HepG2 (cell line): ENCODE measurements at places on chromosomes 7 and 10.

GRCh38 chr10:51699145-51699474 is 285 bp downstream of the CSTF2T start:
- peak overlapping the region; percentile 71 for H3K4me3 ChIP-seq
- DNase-seq = no peak
- H3K27me3 ChIP-seq = no peaks in the 10 kb centered on the region; the same call in 2 of the 3 replicates
- no peaks in the 10 kb centered on the region for H3K36me3 ChIP-seq
- H3K27ac ChIP-seq = peak overlapping the region; percentile 84

DNA sequence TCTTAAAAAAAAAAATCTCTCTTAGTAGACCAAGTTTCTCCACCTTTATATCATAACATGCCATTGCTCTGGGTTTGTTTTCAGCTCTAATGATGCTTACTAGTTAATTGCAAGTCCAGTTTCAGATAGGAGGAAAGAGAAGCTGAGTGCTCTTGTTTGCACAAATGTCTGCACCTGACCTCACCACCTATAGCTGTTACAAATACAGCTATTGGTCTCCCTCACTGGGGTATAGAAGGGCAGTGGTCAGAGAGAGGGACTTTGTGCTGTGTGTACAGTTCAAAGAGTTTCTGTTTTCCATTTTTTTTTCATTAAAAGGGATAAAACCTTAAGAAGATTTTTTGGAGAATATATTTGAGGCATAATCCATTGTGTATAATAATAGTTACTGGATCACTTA is 52.7 kb downstream of the TAS2R16 start:
- H3K36me3 ChIP-seq = no peaks in the 10 kb centered on the region
- DNase-seq = peak; percentile 16
- H3K4me1 ChIP-seq = 0 out of 2 replicates have a peak, but pooled peaks cover 8% of the 10 kb centered on the region
- H3K27ac ChIP-seq = no peak overlapping the region
- no peak overlapping the region for H3K4me3 ChIP-seq

DNA sequence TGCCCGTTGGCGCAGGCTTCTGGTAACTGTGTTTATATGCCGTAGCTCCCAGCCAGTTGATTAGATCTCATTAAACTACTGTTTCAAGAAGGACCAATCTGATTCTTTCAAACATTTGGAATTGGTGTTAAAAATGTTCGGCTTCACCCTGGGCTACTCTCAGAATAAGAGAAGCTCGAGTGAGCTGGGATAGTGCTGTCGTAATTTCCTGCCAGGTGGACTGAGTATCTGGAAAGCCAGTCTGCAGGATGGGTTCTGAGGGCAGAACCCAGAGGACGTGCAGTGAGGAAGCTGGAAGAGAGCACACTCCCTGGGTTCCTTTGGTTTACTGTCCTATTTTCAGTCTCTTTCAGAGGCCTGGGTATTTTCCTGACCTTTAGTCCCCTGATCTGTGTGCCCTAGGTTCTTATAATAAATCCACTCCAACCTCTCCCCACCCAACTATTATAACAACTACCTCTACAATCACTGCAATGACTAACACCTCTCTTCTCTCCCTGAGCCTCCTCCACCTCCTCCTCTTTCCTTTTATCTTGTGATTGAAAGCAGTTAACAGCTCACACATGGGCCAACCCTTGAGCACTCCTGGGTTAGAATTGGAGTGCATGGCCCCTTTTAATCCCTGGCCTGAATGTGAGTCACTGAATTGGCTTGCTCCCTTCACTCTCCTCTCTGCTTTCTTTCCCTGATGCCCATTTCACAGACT is 63.0 kb downstream of the AOAH start:
- no peak for DNase-seq
- no peaks in the 10 kb centered on the region for H3K27me3 ChIP-seq
- no peaks in the 10 kb centered on the region for H3K36me3 ChIP-seq

- no peak overlapping the region for H3K4me3 ChIP-seq
- H3K36me3 ChIP-seq = no peaks in the 10 kb centered on the region
- DNase-seq = peak; percentile 14
- no peak overlapping the region for H3K27ac ChIP-seq
- no peaks in the 10 kb centered on the region for H3K27me3 ChIP-seq
Measured at GRCh38 chr7:6453734-6454133, 6.0 kb upstream of the DAGLB start.

DNA sequence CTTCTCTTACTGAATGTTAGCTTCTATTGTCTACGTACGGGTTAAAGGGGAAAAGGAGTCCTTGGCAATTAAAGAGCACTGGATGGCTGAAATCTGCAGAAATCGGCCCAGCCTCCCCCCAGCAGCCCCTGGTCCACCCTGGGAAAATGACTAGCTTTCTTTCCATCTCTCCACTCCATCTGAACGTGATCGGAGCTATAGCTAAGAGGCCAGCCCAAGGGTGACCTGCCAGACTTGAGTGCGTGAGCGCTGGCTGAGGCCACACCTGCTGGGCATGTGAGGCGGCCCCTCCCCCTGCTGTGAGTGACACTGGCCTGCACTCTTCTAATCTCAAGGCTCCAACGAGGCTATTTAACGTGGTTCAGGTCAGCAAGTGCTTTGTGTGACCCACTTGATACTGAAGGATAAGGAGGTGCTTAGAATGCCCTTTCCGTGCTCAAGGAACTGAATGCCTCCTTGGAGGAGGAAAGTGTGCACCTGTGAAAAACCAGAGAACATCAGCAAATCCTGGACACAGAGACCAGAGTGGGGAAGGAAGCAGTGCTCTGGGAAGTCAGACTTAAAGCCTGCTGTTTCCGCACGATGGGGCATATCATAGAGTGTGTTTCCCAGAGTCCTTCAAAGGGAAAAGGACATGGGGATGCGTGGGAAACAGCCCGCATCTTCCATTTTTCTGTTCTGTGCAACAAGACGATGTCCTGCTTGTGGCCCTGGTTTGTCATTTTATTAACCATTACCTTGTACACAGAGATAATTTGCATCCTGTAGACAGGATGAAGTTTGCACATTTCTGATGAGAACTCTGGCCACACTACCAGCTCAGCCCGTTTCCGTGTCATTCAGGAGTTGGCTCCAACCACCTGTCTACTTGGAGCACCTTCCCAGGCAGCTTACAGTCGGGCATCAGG is 12.5 kb upstream of the MNX1 start:
- no peak overlapping the region for H3K27ac ChIP-seq
- H3K27me3 ChIP-seq = peaks cover 21% of the 10 kb centered on the region; the same call in 1 of the 2 replicates
- H3K4me1 ChIP-seq = peaks cover 31% of the 10 kb centered on the region
- H3K36me3 ChIP-seq = no peaks in the 10 kb centered on the region
- no peak for DNase-seq

GRCh38 chr10:133164816-133165555 is 5.0 kb downstream of the KNDC1 start:
- no peak overlapping the region for H3K4me3 ChIP-seq
- peaks cover 7% of the 10 kb centered on the region for H3K27me3 ChIP-seq
- DNase-seq = no peak
- no peak overlapping the region for H3K27ac ChIP-seq
- H3K36me3 ChIP-seq = no peaks in the 10 kb centered on the region
- H3K4me1 ChIP-seq = peaks cover 17% of the 10 kb centered on the region

DNA sequence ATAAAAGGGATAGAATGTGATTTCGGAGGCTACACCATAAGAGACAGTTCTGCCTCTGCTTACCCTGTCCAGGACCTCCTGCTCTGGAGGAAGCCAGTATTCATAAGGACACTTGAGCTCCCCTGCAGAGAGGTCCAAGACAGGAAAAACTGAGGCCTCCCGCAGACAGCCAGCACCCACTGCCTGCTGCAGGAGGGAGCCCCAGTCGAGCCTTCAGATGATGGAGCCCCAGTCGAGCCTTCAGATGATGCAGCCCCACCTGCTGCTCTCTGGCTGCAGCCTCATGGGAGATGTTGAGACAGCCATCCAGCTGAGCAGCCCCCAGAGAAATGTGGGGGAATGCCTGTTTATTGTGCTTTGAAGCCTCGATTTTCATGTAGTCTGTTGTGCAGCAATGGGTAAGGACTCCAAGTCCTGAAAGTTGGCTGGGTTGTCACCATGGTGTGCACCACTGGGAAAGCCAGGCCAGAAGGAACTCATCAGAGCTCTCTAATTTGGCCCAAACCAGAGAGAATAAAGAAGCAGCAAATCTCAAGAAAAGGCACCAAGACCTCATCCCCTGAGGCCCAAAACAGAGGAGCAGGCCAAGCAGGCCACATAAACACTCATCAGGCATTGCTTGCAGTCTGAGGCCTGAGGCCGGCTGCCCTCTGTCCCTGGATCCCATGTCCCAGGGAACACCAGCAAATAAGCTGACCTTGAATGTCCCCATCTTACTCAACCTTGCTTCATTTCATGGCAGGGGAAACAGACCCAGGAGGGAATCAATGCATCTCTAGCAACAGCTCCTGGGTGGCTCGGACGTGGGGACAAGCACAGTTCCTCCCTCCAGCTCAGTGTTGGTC is 30.9 kb downstream of the CALML5 start:
- no peak overlapping the region for H3K27ac ChIP-seq
- DNase-seq = no peak
- peaks cover 43% of the 10 kb centered on the region for H3K4me1 ChIP-seq
- H3K4me3 ChIP-seq = no peak overlapping the region
- no peaks in the 10 kb centered on the region for H3K36me3 ChIP-seq
- H3K27me3 ChIP-seq = no peaks in the 10 kb centered on the region; the same call in 2 of the 3 replicates

GRCh38 chr10:91653219-91653870 is 20.5 kb upstream of the PPP1R3C start:
- H3K4me1 ChIP-seq = no peaks in the 10 kb centered on the region
- no peak overlapping the region for H3K27ac ChIP-seq
- H3K36me3 ChIP-seq = no peaks in the 10 kb centered on the region
- DNase-seq = no peak
- no peak overlapping the region for H3K4me3 ChIP-seq

- H3K27me3 ChIP-seq = no peaks in the 10 kb centered on the region
- no peak overlapping the region for H3K4me3 ChIP-seq
- H3K36me3 ChIP-seq = peaks cover 3% of the 10 kb centered on the region; the same call in 1 of the 3 replicates
- no peak overlapping the region for H3K27ac ChIP-seq
- peaks cover 15% of the 10 kb centered on the region for H3K4me1 ChIP-seq
Measured at GRCh38 chr7:30323006-30323355, 38.6 kb downstream of the ZNRF2 start.

GRCh38 chr7:134071355-134072331 is 55.5 kb upstream of the LRGUK start:
- H3K27ac ChIP-seq = no peak overlapping the region
- H3K4me1 ChIP-seq = no peaks in the 10 kb centered on the region

DNA sequence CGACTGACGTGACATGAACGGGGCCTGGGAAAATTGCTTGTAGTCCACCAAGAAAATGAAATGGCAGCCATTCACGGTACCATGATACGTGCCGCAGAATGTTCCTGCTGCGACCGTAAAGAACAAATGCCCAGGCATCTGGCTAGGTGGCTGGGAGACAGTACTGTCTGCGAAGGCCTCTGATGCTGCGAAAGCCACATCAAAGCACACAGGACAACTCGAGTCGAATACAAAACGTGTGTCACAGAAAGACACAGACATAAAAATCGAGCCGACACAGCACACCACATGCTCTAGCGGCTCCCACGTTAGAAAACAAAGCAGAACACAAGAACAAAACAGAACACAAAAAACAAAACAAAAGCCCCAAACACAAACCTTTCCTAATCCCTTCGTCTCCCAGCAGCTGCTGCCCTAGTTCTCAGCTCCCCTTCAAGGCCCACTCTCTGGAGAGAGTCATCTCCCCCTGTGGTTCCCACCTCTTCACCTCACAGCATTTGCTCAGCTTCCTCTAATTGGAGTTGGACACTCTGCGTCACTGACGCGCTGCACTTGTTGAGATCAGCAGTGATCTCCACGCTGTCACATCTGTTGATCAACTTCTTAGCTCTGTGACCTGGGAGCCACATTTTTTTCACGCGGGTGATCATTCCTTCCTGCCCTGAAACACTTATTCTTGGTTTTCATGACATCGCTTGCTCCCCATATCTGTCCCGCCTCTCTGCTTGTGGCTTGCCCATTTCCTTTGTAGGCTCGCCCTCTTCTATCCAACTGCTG is 112.2 kb downstream of the CLEC2L start:
- no peaks in the 10 kb centered on the region for H3K27me3 ChIP-seq
- no peak for DNase-seq
- H3K36me3 ChIP-seq = peaks cover 61% of the 10 kb centered on the region
- H3K4me1 ChIP-seq = no peaks in the 10 kb centered on the region

DNA sequence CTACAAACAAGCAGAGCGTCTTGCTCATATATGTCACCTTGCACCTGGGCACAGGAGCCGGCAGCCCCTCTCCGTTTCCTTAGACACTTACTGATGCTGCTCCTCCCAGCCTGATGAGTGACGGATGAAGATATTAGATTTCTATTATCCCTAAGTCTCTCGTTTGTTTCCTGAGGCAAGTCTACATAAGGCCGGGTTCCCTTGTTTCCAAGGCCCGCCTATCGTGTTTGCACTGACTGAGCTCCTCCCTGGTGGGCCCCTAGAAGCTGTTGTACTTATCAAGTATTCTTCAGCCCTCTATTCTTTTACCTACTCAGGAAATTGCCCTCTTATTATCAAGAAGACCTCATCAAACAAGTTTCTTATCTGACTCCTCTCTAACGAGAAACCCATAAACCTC is 18.5 kb downstream of the SH3PXD2A start:
- H3K4me1 ChIP-seq = peaks cover 94% of the 10 kb centered on the region
- H3K4me3 ChIP-seq = no peak overlapping the region
- H3K36me3 ChIP-seq = peaks cover 5% of the 10 kb centered on the region; the same call in 1 of the 2 replicates
- peak overlapping the region; percentile 4 for H3K27ac ChIP-seq
- DNase-seq = no peak
- no peaks in the 10 kb centered on the region for H3K27me3 ChIP-seq

DNA sequence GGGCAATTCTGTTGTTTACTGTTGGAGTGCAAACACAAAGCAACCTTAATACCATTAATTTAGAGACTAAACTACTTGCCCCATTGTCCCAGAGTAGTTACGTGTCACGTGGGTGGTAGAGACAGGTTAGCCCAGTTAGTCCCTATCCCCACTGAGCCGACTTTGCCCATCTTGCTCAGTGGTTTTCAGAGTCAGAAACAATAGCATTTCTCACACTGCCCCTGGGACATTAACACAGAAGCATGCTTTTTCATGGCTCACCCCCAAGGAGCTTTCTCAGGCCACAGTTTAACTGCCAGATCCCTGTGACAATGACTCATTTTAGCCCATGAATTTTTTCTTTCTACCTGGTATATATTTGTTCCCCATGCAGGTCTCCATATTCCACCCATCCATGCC is 271.0 kb downstream of the POU6F2 start:
- H3K27me3 ChIP-seq = no peaks in the 10 kb centered on the region
- no peaks in the 10 kb centered on the region for H3K4me1 ChIP-seq
- no peak overlapping the region for H3K27ac ChIP-seq
- no peaks in the 10 kb centered on the region for H3K36me3 ChIP-seq
- no peak overlapping the region for H3K4me3 ChIP-seq
- no peak for DNase-seq

- H3K27ac ChIP-seq = no peak overlapping the region
- H3K36me3 ChIP-seq = peaks cover 31% of the 10 kb centered on the region; the same call in 2 of the 3 replicates
- H3K4me1 ChIP-seq = peaks cover 30% of the 10 kb centered on the region
- no peak for DNase-seq
- no peak overlapping the region for H3K4me3 ChIP-seq
- no peaks in the 10 kb centered on the region for H3K27me3 ChIP-seq
Measured at GRCh38 chr7:102119925-102120324, 166.7 kb upstream of the SH2B2 start.
